Activated T-helper 1 cell treated with anti-CD3 and anti-CD28 coated beads, Interleukin-12 subunit alpha, Interleukin-12 subunit beta, Interleukin-2, Interleukin-4 antibody, amounts not matched to agents 30 ng/mL and 10 ng/mL and 1 ng/mL, durations not matched to agents 14 hours and 24 hours and 36 hours (primary cell): ENCODE measurements at places on chromosomes 3 and 15.

- DNase-seq: no peak
Measured at GRCh38 chr3:48748754-48749153, 31.7 kb upstream of the IP6K2 start.

DNA sequence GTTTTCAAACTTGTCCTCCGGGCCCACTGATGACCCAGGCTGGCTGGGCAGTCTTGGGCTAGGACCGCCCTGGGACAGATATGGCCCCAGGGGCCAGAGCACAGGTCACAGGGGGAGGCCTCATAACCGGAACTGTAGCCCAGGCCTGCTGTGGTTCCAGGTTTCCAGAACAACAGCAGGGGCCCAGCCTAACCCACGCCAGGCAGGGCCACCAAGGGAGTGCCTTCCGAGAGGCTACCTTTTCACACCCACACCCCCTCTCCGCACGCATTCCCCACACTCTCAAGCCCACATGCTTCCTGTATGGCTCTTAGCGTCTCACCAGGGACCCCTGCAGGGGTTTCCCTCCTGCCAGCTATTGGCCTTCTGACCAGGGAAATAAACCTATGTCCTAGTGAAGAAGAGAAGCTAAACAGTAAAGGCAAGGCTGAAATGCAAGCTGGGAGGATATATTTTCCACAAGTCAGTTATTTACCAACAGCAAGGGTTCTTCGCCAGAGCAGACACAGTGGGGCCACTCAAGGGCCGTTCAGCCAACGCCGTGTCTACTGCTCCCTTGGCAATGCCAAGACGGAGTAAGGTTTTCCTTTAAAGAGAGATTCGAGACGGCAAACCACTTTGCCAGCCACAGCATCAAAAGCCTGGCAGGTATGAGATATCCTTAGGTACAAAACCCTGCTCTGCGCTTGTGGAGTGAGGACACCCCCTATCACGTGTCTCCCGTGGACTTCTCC lies 135.1 kb downstream of the ATP10A start:
- no peak for DNase-seq

GRCh38 chr3:156750191-156750873 lies 75.8 kb upstream of the LEKR1 start:
- no peak for DNase-seq

DNA sequence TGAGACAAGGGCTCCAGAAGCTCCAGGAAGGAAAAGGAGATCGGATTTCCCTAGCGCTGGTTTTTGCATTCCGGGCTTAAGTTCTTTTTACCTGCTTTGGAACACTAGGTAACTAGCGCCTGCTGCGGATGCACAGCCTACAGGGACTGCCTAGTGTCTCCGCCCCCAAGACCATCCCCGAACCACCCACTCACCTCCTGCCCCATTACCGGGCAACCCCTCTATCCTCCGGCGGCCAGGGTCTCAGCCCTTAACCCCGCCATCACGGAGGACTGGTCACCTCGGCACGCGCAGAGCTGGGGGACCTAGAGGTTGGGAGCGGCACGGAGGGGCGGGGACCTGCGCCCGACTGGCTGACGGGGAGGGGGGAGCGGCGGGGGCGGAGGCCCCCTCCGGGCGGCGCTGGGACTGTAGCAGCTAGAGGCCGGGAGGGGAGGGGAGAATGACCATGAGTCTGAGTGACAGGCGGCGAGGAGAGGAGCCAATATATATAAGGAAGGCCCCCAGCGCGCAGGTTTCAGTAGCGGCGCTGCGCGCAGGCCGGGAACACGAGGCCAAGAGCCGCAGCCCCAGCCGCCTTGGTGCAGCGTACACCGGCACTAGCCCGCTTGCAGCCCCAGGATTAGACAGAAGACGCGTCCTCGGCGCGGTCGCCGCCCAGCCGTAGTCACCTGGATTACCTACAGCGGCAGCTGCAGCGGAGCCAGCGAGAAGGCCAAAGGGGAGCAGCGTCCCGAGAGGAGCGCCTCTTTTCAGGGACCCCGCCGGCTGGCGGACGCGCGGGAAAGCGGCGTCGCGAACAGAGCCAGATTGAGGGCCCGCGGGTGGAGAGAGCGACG lies at the start of gene DLL4:
DLL4 (plus strand) TSS at position 520 of the 839 bp plus-strand sequence. CDS start 329 bp downstream, outside the sequence.
- no peak for DNase-seq

- no peak for DNase-seq
Measured at GRCh38 chr3:9045371-9045770, 82.1 kb upstream of the RAD18 start.
